ENCODE measurements at places on chromosomes 5 and 9. TPM values are rescaled to one million over a fixed set of nuclear protein-coding genes. Genes with fewer than 3 reads are reported as not detected.

Gene MYORG
- 8.8 TPM for total RNA-seq

Gene FKTN
- 6.0 TPM for total RNA-seq

DNA sequence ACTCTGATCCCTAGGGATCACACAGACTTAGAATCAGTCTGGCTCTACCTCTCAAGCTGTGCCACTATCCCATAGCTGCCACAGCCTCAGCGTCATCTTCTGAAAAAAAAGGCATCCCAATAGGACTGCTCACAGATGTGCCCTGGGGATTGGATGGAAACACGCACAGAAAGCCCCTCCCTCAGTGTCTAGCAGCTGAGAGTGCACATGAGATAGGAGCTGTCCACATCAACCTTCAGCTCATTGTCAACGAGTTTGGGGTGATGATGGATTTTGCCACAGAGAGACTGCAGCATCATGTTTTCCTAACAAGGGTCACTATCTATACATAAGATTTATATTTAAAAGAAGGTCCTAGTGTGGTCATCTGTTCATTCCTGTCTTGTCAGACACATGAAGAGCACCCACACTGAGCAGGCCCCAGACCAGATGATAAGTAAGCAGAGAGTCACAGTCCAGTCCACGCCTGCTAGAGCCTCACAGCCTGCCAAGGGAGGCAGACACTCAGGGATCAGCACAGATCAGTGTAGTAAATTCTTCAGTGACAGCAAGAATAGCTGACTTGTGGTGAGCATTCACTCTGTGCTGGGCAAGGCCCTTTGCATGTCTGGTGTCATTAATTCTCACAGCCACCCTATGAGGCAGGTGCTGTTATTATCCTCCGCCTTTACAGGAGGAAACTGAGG is 25.8 kb downstream of the AFAP1L1 start:
- DNase-seq, result peak; percentile 77

Gene WNT8A
- not detected for total RNA-seq

DNA sequence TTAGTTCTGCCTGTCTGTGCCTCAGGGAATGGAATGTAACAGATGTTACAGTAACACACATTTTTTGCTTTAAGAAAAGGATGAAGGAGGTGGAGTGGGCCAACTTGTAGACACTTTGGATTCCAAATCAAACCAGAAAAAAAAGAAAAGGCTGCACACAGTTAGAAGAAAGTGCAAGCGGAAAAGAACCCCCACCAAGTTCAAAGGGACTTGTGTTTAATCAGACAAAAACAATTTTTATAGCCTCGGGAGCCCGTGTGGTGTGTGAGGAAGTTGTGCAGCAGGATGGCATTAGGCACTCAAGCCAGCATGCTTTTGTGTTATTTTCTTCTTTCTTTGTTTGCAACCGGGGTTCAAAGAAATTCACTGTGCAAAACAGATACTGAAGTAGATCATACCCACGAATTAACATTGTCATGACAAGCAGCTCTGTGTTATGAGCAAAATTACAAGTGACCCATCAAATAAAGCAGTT is 189.5 kb downstream of the SEMA5A start:
- DNase-seq, result no peak

GRCh38 chr5:139668924-139669661 is 20.9 kb downstream of the CXXC5 start:
- no peak for DNase-seq

Gene MBLAC2
- 3.9 TPM for total RNA-seq

- DNase-seq, result no peak
These were observed 6.2 kb upstream of the TNFSF8 start for GRCh38 chr9:114936581-114936980.

Gene NACC2
- 66.5 TPM for total RNA-seq

Gene IL4
- not detected for total RNA-seq

Gene ENC1
- 11.0 TPM for total RNA-seq

GRCh38 chr5:61822584-61822983 is 483.4 kb upstream of the KIF2A start:
- no peak for DNase-seq

Gene CTNND2
- 22.5 TPM for total RNA-seq
